ENCODE measurements at places on chromosomes 6 and 20.

DNA sequence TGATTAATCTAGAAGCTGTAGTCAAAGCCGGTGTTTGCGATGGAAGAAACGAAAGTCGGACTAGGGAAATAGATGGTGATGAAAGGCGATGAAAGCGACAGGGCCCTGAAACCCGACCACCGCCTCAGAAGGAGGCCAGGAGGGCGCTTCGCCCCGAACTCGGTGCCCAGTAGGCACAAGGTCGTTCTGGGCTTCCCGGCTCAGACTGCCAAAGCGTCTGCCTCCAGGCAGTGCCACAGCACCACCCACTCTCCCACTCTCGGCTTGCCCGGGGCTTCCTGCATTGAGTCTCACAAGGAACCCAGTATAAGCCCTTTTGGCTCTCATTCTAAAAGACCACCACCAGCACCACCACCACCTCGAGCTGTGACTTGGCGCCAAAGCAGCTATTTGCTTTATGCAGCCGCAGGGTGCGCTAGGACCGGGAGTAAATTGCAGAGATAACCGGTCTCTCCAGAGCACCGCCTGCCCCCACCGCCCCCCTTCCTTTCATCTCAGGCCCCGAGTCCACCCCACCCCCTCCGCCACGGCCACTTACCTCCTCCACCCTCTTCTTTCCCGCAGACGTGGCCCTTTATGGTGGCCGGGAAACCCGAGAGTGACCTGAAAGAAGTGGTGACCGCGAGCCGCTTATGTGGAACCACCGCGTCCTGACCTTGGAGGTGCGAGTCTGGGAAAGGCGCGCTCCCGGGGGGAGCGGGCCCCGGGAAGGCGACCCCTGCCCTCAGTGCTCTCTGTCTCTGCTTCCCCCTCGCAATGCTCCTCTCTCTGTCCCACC, 2.4 kb downstream of the TCF21 start:
- DNase-seq: no peak

DNA sequence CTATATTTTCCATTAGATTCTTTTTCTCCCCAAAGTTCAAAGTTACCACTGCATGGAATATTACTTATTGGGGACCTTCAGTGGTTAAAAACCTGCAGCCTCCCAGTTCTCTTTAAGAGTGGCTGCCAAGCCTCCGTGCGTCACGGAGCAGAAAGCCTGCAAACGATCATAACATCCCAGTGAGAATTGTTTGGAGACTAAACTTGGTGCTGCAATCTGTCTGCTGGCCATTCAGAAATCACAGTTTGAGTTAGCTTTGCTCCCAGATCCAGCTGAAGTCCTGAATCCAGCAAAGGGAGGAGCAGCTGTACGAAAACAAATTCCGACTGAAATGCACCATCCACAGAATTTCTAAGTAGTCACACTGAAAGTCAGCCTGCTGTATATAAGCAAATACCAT, 213.5 kb upstream of the PDE10A start:
- DNase-seq: no peak

GRCh38 chr6:10567256-10568026, 46.3 kb downstream of the GCNT2 start:
- no peak for DNase-seq

DNA sequence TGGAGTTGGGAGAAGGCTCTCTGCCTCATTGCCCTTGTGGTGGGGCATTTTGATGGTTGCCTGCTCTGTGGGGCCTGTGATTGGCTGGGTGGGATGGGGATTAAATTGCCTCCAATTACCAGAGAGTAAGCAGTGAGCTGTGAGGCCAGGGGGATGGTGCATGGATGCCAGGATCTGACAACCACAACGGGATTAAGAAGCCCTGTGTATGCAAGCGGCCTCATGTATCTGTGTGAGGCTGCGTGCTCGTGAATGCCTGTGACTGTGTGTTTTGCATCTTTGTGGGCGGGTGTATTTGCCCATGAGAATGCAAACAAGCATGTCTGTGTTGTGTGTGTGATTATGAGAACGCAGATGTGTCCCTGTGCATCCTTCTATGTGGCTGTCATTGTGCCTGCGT, 46.1 kb downstream of the CD40 start:
- no peak for DNase-seq

DNA sequence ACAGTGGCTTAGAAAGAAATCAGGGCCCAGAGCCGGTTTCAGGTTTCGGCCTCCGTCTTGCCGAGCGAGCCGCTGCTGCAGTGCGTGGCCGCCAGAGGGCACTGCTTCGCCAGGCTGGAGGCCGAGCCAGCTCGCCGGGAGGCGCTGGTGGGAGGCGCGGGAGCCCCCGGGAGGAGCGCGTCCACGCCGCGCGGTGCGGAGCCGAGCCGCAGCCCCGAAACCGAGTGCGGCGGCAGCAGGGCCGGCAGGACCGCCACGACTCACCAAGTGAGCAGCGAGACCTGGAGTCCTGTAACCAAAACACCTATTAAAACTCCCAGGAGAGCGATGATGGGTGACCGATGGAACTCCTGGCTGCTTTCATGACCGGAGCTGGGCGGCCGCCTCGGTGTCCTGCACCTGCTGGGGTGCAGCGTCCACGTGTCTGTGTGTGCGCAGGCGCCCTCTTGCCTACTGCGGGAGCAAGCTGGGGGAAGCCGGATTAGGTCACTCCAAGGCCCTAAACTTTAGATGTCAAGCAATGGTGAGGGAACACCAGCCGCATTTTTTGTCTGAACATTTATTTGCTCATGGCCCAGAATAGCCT, 186.9 kb upstream of the UST start:
- DNase-seq: peak; percentile 39

DNA sequence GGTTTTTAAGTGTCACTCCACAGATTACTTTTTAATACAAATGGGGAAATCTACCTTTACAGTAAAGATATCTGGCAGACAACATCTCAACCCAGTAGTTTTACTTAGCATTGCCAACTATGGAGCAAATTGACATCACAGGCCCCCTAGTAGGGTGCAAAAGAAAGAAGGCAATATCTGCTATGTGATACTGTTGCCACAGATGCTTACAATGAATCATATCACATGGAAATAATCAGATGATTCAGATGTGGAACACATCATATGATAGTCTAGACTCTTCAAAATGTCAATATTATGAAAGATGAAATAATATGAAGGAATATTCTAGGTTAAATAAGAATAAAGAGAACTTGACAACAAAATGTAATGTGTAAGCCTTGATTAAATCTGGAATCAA, 322.5 kb downstream of the BMP2 start:
- no peak for DNase-seq

GRCh38 chr6:114194362-114195026, 148.3 kb downstream of the HS3ST5 start:
- DNase-seq: no peak

- no peak for DNase-seq
Observed at GRCh38 chr6:169421586-169422264, 168.1 kb upstream of the THBS2 start.

DNA sequence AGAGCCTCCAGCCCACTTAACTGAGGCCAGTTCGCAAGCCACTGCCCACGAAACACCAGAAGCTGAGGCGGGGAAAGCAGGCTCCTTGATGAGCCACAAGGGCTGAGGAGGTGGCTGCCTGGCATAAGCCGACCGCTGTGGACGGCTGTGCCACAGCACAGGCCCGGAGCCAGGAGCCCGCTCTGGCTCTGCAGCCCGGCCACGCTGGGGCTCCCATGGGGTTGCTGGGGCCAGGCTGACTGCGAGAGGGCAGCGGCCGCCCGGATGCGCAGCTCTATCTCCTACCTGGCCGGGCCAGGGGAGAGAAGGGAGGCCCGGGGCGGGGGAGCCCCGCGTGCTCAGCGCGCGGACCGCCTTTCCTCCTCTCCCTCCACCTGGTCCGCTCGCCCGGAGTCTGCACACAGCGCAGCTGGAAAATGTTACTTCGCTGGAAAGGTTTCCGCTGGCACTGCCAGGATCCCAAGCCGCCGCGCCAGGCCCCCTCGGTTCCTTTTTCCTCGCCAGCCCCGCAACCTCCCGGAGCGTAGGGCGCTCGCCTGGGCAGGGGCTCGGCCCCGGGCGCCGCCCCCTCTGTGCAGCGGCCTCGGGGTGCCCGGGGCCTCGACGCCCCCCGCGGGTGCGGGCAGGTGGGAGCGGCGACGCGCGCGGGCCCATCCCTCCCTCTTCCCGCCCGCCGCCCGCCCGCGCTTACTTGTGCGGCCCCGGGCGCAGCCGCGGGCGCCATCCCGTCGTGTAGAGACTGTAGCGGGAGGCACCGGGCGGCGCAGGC, 657 bp downstream of the EMILIN3 start:
- no peak for DNase-seq

DNA sequence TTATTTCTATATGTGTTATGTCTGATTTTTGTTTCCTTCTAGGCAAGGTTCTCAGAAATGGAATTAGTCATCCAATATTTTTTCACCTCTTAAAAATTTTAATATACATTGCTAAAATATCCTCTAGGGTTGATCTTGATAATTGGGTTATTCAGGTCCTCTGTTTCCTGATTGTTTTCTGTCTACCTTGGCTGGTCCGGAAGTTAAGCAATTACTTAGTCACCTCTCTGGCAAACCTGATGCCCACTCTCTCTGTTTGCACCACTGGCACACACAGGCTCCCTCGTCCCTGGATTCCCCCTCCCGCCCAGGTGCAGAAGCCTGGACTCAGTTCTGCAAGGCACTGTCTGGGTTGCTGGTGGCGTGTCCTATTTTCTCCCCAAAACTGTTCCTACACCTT, 27.7 kb downstream of the CST9L start:
- no peak for DNase-seq

DNA sequence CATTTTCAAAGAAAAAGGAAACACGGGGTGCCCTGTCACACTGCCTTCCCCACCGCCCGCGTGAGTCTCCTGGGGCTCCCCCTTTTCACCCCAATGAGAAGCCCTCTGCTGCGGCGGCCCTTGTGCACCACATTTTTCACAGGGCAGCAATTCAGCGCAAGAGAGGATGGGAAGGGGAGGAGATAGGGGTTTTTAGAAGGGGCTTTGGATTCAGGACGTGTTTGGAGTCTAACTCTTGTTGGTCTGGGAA, 726 bp upstream of the ARFGEF3 start:
- DNase-seq: no peak

DNA sequence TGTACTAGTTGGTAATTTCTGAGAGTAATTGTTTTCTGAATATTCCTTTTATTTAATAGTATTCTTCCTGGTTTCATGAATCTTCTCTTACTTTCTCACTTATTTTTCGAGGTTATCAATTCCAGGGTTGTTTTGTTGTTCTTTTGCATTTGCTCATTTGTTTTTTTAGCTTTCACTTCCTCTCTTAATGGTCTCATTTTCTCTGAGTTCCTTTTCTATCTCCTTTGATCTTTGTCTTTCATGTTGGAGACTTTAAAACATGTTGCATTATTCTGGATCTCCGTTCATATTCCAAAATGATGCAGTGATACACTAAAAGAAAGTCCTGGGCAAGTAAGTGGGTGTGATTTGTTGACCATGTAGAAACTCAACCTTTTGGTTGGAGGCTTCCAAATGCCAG, 345.3 kb upstream of the SLC35B3 start:
- DNase-seq: no peak

DNA sequence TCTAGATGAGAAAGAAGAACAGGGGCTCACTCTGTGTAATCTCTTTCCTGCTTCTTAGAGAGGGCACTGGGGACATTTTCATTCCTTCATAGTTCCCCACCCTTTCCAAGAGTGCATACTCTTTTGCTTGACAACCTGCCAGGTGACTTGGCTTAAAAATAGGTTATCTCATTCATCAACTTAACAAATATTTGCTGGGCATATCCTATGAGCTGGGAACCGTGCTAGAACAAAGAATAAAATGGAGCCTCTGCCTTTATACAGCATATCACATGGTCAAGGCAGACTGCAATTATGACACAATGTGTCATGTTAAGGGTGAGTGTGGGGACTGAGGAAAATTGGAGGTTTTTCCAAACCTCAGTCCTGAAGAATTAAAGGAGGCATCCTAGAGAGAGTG, 209.8 kb upstream of the FOXA2 start:
- no peak for DNase-seq

DNA sequence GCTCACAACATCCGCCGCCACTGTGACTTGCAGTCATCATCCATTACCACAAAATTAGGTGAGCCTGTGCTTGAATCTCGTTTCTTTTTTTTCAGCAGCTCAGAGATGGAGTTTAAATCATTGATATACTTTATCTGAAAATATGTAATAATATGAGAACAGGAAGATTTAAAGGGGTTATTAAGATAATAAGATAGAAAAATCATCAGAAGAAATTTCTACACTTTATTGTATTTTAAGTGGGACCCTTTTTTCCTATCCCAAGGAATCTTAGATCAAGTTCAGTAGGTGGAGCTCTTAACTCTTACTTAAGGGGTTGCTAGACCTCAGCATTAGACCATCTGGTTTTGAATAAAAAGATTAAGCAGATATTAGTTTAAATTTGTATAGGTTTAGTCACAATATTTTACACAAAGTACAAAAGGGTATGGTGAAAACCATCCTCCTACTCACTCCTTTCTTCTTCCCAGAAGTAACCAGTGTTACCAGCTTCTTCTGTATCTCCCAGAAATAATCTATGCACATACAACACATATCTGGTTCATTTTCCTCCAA, 9.4 kb upstream of the NCOA7 start:
- DNase-seq: no peak

GRCh38 chr20:7505152-7505834, 435.0 kb downstream of the HAO1 start:
- DNase-seq: no peak

GRCh38 chr20:10658051-10658823, 15.6 kb downstream of the JAG1 start:
- no peak for DNase-seq

GRCh38 chr20:22248051-22248667, 336.2 kb downstream of the FOXA2 start:
- DNase-seq: no peak

GRCh38 chr6:137791281-137792159, 75.5 kb upstream of the TNFAIP3 start:
- no peak for DNase-seq

DNA sequence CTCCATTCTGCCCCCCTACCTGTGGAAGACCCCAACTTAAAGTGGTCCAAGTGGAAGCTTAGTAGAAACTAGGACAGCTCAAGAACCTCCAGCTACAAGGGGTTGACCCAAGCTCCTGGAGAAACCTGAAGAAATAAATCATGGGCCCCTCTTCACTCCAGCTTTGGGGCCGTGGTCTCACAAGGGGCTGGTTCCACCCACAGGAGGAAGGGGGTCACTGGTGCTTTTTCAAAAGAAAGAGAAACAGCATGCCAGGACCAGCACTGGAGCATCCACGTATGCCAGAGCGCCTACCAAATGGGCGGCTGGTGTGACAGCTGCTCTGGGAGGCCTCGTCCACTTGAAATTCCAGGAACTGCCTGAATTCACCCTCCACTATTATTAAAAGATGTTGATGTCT, 14.4 kb upstream of the ANKRD60 start:
- no peak for DNase-seq

DNA sequence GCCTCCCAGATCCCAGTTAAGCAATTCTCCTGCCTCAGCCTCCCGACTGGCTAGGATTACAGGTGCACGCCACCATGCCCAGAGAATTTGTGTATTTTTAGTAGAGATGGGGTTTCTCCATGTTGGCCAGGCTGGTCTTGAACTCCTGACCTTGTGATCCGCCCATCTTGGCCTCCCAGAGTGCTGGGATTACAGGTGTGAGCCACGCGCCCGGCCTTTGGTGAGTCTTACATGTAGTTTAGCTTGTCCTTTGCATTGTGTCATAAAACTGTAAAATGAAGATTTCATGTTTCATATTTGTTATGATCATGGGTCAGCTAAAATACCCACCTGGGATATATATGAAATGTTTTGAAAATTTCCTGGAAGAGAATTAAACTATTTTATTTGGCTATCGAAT, 183.5 kb downstream of the SASH1 start:
- DNase-seq: no peak

- no peak for DNase-seq
Observed at GRCh38 chr6:11069760-11070159, 23.9 kb upstream of the SMIM13 start.
